ENCODE measurements at places on chromosomes 2 and 18.

- DNase-seq: no peak
Observed at GRCh38 chr2:215171151-215171550, 32.7 kb upstream of the ABCA12 start.

GRCh38 chr2:58202404-58202803 is 38.7 kb downstream of the FANCL start:
- no peak for DNase-seq

GRCh38 chr2:36812196-36812595 is 115.7 kb downstream of the VIT start:
- DNase-seq: peak; percentile 9

DNA sequence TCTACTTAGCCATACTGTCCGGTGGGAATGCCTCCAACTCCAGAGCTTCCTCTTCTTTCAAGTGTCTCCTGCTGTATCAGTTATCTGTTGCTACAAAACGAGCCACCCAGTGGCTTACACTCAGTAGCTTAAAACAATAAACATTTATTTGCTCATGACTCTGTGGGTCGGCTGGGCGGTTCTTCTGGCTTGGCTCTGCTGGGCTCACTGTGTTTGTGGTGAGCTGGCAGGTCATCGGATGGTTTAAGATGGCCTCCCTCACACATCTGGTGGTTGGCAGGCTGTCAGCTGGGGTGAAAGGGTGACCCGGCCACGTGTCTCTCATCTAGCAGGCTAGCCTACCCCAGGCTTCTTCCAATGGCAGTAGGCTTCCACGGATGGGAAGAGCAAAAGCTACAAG is 122.4 kb upstream of the SLC1A4 start:
- no peak for DNase-seq

- DNase-seq: no peak
Observed at GRCh38 chr18:59699750-59700534, 2.7 kb upstream of the CCBE1 start.

DNA sequence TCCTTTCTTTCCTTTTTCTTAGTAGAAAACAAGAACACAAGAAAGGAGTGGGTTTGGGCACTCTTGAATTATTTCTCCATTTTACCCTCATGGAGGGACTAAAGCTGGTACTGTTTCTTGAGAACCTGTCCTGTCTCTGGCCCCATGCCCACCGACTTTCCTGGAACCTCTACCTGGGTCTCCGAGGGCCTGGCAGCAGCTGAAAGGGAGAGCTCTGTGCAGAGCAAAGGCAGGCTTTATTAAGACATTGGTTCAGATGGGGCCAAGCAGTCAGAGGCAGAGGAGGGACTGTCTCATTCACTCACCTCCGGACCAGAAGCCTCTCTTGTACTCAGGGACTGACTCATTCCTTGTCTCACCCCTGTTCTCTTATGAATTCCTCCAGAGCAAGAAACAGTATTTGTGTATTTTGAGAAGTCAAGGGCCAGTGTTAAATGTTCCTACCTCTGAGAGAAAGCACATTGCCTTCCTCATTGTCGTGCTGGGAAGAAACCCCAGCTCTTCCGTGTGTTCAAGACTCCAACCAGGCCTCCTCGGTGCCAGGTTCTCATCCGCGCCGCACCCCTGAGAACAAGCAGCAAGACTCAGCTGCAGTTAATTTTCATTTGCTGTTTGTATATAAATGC is 201.9 kb upstream of the NT5C1B start:
- no peak for DNase-seq

GRCh38 chr2:195404651-195405050 is 252.4 kb upstream of the SLC39A10 start:
- DNase-seq: peak; percentile 28

- peak; percentile 9 for DNase-seq
Observed at GRCh38 chr2:56130463-56131070, 53.2 kb upstream of the CCDC85A start.

DNA sequence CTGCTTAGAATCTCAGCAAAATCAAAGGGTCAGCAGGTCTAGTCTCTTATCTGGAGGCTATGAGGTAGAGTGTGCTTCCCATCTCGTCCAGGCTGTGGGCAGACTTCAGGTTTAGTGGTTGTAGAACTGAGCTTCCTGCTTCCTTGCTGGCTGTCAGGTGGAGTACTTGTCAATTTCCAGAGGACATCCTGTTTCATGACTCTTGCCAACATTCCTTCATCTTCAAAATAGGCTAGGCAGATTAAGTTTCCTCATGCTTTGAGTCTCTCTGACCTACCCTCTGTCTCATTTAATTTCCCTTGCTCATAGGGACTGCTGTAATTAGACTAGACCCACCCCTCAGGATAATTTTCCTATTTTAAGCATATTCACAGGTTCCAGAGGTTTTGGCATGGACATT is 562.6 kb downstream of the SPAG16 start:
- no peak for DNase-seq

- no peak for DNase-seq
Observed at GRCh38 chr18:42929857-42930256, 185.6 kb downstream of the RIT2 start.

- DNase-seq: no peak
Observed at GRCh38 chr2:32522770-32523169, 105.1 kb upstream of the TTC27 start.

GRCh38 chr18:71105994-71106546 is 817.2 kb downstream of the SOCS6 start:
- DNase-seq: no peak

DNA sequence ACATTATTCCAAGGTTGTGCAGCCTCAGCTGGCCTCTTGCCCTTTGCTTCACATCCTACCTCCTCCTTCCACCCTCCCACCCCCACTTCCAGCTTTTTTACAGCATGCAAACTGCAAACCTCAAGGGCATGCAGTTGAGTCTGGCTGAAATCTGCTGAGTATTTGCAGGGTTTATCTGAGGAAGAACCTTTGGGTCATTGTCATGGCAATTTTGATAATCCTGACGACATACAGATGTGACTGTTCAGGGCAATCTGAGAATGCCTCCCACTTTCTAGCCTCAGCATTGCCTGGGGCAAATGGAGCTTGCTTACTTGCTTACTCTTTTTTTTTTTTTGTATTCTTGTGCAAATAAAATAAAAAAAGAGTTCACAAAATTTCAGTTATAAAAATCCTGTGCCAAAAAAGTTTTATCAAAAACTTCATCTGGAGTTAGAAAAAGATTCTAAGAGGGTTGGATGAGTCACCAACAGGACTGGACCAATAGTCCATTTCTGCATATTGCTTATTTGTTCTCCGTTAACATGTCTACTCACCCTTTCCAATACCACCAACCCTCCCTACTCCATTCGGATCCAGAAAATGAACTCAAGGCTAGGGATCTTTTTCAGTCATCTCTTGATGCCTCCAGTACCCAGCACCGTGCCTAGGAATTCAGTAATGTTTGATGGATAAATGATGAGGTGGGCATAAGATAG is 23.6 kb upstream of the LHCGR start:
- DNase-seq: no peak

DNA sequence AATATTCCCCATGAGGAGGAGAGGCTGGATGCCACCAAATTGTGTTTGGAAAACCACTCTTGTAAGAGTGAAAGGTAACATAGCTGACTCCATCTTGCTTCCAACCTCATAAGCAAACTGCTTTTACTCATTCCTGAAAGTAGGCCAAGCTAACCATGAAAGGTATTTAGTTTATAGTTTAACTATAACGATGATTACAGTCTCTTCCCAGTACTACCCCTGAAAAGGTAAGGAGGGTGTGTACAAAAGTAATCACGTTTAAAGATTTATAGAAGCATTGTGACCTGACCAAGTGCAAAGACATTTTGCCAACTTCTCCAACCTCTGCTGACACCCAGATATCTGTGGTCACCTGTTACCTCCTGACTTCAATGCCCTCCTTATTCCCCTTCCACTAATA is 122.6 kb downstream of the CD8B2 start:
- DNase-seq: no peak

GRCh38 chr18:42106784-42107183 is 151.8 kb downstream of the PIK3C3 start:
- no peak for DNase-seq

GRCh38 chr18:9735238-9735637 is 27.1 kb downstream of the RAB31 start:
- no peak for DNase-seq

- DNase-seq: no peak
Observed at GRCh38 chr2:183998041-183998796, 600.1 kb upstream of the ZNF804A start.

GRCh38 chr2:15160201-15160991 is 400.7 kb downstream of the NBAS start:
- DNase-seq: no peak

GRCh38 chr2:119134775-119135174 is 23.8 kb downstream of the C1QL2 start:
- DNase-seq: no peak

DNA sequence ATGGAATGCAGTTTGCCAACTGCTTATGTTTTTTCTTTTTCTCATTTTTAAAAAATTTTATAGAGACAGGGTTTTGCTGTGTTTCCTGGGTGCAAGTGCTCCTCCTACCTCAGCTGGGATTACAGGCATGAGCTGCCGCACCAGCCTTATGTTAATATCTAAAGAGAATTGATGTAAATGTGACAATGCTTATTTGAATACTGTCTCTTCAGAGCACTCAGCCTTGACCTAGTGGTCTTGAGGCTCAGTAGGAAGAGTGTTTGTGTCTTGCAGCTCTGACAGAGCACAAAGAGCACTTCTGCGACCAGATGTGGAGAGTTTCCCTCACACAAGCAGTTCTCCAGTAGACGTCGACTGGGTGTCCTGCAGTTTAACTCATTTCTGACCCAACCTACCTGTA is 55.3 kb downstream of the ARHGEF4 start:
- no peak for DNase-seq

- DNase-seq: no peak
Observed at GRCh38 chr2:127029350-127030051, 77.5 kb downstream of the BIN1 start.
